ENCODE measurements at places on chromosomes 6 and 20.

GRCh38 chr6:33750244-33750991 is 3.7 kb upstream of the IP6K3 start:
- no peak for DNase-seq

GRCh38 chr20:4533368-4534133 is 188.2 kb upstream of the PRND start:
- no peak for DNase-seq

DNA sequence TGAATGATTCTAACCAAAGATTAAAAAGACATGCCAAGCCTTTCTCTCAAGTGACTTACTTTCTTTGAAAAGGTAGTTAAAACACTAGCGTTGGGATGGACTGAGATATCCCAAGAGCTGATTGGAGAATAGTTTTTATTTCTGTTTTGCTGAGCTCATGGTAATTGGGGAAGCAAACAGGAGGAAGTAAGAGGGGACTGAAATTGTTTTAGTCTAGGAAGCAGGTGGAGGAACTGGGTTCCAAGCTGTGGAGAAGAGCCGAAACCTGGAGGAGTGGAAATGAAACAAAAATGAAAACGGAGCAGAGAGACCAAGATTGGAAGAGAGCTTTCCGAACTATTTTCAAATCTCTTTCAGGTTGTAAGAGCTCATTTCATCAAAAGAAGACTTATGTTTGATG is 59.9 kb upstream of the TENT5A start:
- DNase-seq, result no peak

DNA sequence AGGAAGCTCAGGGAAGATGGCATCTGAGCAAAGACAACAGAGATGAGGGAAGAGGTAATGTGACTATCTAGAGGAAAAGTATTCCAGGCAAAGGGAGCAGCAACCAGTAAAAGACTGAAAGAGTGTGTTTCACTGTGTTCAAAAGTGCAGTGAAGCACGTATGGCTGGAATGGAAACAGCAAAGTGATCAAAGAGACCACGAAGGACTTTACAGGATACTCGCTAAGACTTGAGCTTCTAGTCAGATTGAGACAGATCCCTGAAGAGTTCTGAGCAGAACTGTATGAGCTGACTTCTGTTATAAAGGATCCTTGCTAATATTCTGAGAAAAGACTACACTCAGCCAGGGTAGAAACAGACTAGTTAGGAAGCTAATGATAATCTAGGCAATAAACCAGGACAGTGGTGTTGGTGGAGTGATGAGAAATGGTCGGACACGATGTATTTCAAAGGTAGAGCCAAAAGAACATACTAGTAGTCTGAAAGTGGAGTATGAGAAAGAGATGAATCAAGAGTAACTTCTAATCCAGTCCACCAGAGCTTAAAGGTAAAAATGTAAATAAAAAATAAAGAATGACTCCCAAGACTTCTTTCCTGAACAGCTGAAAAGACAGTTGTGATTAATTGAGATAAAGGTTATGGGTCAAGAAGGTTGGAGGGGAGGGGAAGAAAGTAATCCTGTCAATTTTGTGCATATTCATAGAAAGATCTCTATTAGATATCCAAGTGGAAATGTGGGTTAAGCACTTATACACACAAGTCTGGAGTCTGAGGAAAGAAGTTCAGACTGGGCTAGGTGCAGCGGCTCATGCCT is 14.2 kb downstream of the SEC63 start:
- DNase-seq, result no peak

DNA sequence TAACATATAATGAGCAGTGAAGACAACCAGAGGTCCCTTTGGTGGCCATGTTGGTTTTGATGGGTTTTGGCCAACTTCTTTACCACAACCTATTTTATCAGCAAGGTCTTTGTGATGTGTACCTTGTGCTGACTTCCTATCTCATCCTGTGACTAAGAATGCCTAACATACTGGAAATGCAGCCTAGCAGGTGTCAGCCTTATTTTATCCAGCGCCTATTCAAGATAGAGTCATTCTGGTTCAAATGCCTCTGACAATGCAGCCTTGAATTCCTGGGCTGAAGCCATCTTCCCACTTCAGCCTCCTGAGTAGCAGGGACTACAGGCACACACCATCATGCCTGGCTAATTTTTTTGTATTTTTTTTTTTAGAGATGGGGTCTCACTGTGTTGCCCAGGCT is 7.8 kb upstream of the TRIM38 start:
- no peak for DNase-seq

GRCh38 chr20:59117526-59117925 is 46.1 kb upstream of the ZNF831 start:
- no peak for DNase-seq

- no peak for DNase-seq
These were observed 27.8 kb downstream of the PAQR8 start for GRCh38 chr6:52389626-52390360.
